ENCODE measurements at places on chromosomes 7 and 10.
A peak's percentile ranks its signal among the peaks of the same experiment; 100 is the strongest.

GRCh38 chr10:18500576-18500975 lies 150.8 kb downstream of the NSUN6 start:
- H3K27me3 ChIP-seq = peaks cover 10% of the 10 kb centered on the region
- no peaks in the 10 kb centered on the region for H3K36me3 ChIP-seq
- H3K4me3 ChIP-seq = no peak overlapping the region
- no peaks in the 10 kb centered on the region for H3K4me1 ChIP-seq
- no peak overlapping the region for H3K27ac ChIP-seq
- no peak for ATAC-seq

DNA sequence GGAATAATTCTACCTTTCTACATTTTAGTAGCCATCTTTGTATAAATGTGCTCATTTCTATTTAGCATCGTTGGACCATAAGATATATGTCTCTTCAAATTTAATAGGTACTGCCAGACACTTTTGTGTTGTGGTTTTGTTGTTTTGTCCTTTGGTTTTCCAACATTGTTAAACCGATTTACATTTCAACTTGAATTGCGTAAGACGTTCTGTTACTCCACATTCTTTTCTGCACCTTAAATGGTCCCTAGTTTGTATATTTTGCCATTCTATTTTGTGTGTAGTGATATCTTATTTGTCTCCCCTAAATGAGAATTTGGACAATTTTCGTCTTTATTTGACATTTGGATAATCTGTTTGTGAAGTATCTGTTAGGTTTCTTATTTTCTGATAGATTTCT lies 1015.6 kb downstream of the NRG3 start:
- no peak for ATAC-seq
- no peaks in the 10 kb centered on the region for H3K27me3 ChIP-seq
- no peak overlapping the region for H3K27ac ChIP-seq
- H3K4me3 ChIP-seq = no peak overlapping the region

DNA sequence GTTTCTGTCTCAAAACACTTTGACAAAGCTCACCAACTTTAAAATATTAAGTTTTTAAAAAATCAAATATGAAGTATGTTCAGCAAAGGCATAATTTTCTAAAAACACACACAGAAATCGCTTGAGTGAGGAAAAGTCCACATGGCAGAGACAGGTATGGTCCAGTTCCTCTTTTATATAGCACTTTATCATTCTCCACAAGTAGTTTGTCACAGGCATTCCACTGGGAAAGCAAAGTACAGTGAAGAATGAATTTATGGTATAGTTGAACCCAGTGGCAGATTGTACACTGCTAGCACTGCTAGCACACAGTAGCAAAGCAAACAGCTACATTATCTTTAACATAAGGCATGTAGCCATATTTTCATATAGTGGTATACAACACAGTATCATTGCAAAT lies 102.3 kb downstream of the HECTD2 start:
- no peaks in the 10 kb centered on the region for H3K27me3 ChIP-seq
- H3K4me3 ChIP-seq = no peak overlapping the region
- no peak for ATAC-seq
- H3K4me1 ChIP-seq = no peaks in the 10 kb centered on the region
- peaks cover 8% of the 10 kb centered on the region for H3K36me3 ChIP-seq
- no peak overlapping the region for H3K27ac ChIP-seq

DNA sequence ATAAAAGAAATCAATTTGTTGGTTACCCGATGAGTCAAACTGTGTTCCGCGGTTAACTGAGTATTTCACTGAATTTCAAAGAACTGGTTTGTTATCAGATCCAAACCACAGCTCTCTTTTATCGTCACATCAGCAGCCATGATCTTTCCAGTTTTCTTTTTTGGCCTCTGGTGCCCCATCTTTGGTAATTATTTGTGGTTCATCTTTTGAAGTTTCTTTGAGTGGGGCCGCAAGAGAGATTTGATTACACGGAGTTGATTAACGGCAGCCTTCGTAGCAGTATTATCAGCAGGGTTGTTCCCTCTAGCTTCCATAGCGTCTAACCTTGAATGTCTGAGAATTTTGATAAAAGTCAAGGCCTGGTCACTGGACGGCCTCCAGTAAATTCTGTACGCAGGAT lies 154.9 kb upstream of the TNRC18 start:
- H3K27me3 ChIP-seq = peaks cover 41% of the 10 kb centered on the region
- H3K36me3 ChIP-seq = no peaks in the 10 kb centered on the region
- no peak overlapping the region for H3K27ac ChIP-seq
- peaks cover 8% of the 10 kb centered on the region for H3K4me1 ChIP-seq

- H3K27ac ChIP-seq = no peak overlapping the region
- no peak overlapping the region for H3K4me3 ChIP-seq
- peaks cover 11% of the 10 kb centered on the region for H3K4me1 ChIP-seq
- no peaks in the 10 kb centered on the region for H3K36me3 ChIP-seq
- no peaks in the 10 kb centered on the region for H3K27me3 ChIP-seq
- no peak for ATAC-seq
Measured at GRCh38 chr7:12701433-12701832, 14.0 kb downstream of the ARL4A start.

DNA sequence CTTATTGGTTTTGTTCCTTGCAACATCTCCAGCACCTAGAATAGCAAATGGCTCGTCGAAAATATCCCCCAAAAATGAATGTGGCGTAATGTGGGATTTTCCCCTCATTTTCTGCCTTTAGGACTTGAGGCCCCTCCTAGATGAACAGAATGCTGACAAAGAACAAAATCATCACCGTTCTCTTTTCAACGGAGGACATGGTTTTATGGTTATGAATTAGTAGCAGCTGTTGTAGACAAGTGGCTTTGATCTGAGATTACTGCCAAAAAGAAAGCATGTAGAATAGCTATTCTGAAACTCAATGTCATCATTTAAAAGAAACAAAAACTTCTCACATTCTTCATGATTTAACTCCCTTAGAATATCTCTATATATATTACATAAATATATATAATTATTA lies 17.2 kb upstream of the CALN1 start:
- H3K4me3 ChIP-seq = no peak overlapping the region
- no peak for ATAC-seq
- H3K27ac ChIP-seq = no peak overlapping the region
- H3K36me3 ChIP-seq = no peaks in the 10 kb centered on the region

DNA sequence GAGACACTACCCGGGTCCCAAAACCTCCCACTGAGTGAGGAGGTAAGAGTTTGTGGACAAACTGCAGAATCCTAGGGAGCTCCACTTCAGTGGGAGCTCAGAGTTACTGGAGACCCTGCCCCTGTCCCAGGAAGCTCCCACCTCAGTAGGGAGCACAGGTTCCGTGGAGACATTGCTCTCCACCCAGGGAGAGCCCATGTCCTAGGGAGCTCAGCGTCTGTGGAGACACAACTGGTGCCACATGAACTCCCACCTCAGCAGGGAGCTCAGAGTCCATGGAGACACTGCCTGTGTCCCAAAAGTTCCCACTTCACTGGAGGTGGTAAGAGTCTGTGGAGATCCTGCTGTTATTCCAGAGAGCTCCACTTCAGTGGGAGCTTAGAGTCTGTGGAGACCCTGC lies 6.3 kb downstream of the MYO1G start:
- H3K4me3 ChIP-seq = no peak overlapping the region
- no peaks in the 10 kb centered on the region for H3K27me3 ChIP-seq
- no peak for ATAC-seq
- H3K27ac ChIP-seq = peak overlapping the region; percentile 79
- peaks cover 49% of the 10 kb centered on the region for H3K36me3 ChIP-seq
- peaks cover 53% of the 10 kb centered on the region for H3K4me1 ChIP-seq

DNA sequence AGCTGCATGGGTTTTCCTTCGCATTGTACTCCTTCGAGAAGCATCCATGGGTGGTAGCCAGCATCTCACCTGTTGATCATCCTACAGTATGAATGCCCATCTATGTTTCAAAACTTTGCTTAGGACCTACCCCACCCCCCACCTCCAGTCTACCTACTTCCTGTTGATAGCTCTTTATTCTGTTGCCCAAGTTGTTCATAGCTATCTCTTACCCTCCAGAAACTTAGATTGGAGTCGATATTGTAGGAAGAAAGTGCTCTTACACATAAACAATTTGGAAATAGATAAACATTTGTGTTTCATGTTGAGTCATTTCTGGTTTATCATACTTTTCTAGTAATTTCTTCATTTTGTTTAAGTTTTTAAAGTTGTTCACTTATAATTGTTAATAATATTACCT lies 90.1 kb downstream of the FAS start:
- no peaks in the 10 kb centered on the region for H3K36me3 ChIP-seq
- no peak overlapping the region for H3K27ac ChIP-seq
- no peaks in the 10 kb centered on the region for H3K27me3 ChIP-seq
- H3K4me1 ChIP-seq = peaks cover 10% of the 10 kb centered on the region
- no peak for ATAC-seq

DNA sequence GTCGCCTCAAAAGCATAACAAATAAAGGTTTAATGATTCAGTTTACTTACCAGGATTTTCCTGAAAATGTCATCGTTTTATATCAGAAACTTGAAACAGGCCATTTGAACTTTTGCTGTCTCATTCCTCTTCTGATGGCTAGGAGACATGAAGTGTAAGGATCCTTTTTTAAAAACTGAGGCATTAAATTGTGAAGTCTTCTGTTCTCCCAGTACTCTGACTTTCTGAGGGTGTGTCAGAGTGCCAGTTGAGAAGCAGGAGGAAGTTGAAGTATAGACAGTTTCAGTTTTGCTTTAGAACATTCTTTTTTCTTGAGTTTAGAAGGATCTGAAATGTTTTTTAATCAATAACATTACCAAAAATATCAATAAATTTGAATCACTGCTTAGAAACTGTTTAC lies at the start of gene SAMD9L:
Gene SAMD9L, minus strand, starts transcription at position 242 of the 400 bp plus-strand sequence. CDS start 12,414 bp downstream, outside the sequence.
- H3K27ac ChIP-seq = peak within 1 kb of the TSS; percentile 100
- H3K36me3 ChIP-seq = peaks cover 13% of the 10 kb centered on the region
- H3K4me3 ChIP-seq = peak within 1 kb of the TSS; percentile 80

DNA sequence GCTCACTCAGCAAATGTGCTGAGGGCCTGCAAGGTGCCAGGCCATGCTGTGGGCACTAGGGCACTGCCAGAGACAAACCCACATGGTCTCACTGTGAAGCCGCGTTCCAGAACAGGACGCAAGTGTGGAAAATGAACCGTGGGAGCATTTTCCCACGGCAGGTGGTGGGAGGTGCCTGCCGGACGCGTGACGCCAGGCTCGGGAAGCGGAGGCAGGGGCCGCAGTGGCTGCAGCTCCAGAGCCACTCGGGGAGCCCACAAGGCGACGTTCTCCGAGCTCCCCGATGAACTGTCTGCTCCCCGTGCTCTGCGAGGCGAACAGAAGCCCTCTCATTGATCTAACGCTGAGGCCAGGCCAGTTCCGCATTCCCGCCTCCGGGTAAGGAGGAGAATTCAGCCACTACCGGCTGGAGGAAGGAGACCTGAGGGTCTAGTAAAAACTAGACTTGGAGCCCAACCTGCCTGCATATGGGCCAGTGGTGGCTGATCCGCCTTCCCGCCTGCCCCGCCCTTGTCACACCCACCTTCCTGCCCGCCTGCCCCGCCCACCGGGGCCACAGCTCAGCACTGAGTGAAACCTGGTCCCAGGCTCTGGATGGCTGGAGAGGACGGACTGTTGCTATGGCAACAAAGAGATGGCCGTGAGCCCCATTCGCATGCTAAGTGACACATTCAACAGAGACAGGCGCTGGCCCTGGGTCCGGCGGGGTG lies 13.1 kb downstream of the ADGRA1 start:
- no peaks in the 10 kb centered on the region for H3K36me3 ChIP-seq
- no peak overlapping the region for H3K4me3 ChIP-seq
- H3K4me1 ChIP-seq = peaks cover 13% of the 10 kb centered on the region
- peak; percentile 10 for ATAC-seq

DNA sequence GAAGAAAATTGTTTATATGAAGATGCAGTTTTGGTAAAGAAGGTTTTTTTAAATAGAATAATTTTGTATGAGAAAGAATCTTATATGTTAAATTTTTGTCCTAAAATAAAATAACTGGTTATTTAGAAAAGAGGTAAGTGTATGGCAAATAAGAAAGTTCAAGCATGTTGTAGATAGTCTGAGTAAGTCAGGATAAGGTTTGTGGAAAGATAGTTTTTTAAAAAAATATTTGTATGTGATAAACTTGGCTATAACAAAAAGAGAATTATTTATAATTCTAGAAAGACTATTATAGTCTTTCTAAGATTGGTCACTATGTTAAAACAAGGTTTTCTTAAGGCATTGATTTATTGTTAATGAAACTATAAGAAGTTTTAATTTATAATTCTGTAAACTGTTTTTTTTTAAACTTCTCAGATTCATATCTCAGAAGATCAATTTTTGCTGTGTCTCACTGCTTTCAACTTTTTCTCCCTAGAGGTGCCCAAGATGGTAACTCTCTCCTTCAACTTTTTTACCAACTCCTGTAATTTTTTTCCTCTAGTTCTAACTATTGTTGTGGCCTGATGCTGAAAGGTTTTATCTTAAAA lies 698.6 kb downstream of the CCSER2 start:
- no peaks in the 10 kb centered on the region for H3K27me3 ChIP-seq
- H3K4me3 ChIP-seq = no peak overlapping the region
- no peaks in the 10 kb centered on the region for H3K36me3 ChIP-seq
- no peak overlapping the region for H3K27ac ChIP-seq

DNA sequence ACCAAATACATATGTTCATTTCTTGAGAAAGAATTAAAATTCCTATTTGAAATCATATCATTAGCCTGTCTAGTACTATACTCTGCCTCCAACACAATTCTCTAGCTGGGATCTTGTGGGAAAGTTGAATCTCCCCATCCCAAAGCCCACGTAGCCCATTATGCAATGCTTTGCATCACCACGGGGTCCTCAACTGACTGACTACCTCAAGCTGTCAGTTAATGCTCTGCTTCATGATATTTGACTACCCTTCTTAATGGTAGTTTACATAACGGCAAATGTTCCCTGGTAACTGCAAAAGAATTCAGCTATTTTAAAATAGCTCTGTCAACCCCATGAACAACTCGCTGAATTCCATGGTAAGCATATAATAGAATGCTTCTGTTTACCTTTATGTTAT lies 23.3 kb upstream of the PALS2 start:
- H3K36me3 ChIP-seq = no peaks in the 10 kb centered on the region
- H3K27ac ChIP-seq = no peak overlapping the region
- ATAC-seq = no peak
- no peak overlapping the region for H3K4me3 ChIP-seq
- no peaks in the 10 kb centered on the region for H3K4me1 ChIP-seq
- H3K27me3 ChIP-seq = peaks cover 32% of the 10 kb centered on the region

DNA sequence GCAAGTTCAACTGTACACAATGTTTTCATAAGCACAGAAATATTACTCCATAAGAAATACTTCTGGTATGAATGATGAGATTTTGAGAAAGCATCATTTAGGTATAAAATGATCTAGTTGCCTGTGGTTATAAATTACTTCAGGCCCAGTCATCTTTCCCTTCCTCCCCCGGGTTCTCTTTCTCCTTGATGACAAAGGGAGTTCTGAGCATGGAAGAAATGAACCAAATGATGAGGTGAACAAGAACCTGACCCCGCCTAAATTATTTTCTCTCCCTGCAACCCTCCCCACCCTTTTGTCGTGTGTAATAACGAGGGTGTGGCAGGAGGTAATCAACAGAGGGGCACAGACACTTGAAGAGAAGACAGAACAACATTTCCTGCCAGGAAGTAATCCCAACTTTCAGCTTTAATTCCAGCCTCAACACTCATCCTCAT lies 319.6 kb upstream of the SP8 start:
- peaks cover 8% of the 10 kb centered on the region for H3K27me3 ChIP-seq
- no peaks in the 10 kb centered on the region for H3K4me1 ChIP-seq
- no peak overlapping the region for H3K27ac ChIP-seq
- H3K4me3 ChIP-seq = no peak overlapping the region
- ATAC-seq = no peak
- H3K36me3 ChIP-seq = no peaks in the 10 kb centered on the region

- no peaks in the 10 kb centered on the region for H3K4me1 ChIP-seq
- no peak overlapping the region for H3K4me3 ChIP-seq
- no peaks in the 10 kb centered on the region for H3K27me3 ChIP-seq
- H3K27ac ChIP-seq = no peak overlapping the region
- peaks cover 74% of the 10 kb centered on the region for H3K36me3 ChIP-seq
- no peak for ATAC-seq
Measured at GRCh38 chr10:42615419-42615818, 23.0 kb downstream of the ZNF33B start.

Measured in stimulated activated memory B cell treated with anti-CD40 and anti-IgM and Interleukin-4, amounts not matched to agents 10 μg/mL and 1 μg/mL and 100 μg/mL, for 72 hours (primary cell).